ENCODE measurements at places on chromosomes 3 and 15.

- DNase-seq, result no peak
Observed at GRCh38 chr15:75733761-75734651, 21.4 kb upstream of the CSPG4 start.

DNA sequence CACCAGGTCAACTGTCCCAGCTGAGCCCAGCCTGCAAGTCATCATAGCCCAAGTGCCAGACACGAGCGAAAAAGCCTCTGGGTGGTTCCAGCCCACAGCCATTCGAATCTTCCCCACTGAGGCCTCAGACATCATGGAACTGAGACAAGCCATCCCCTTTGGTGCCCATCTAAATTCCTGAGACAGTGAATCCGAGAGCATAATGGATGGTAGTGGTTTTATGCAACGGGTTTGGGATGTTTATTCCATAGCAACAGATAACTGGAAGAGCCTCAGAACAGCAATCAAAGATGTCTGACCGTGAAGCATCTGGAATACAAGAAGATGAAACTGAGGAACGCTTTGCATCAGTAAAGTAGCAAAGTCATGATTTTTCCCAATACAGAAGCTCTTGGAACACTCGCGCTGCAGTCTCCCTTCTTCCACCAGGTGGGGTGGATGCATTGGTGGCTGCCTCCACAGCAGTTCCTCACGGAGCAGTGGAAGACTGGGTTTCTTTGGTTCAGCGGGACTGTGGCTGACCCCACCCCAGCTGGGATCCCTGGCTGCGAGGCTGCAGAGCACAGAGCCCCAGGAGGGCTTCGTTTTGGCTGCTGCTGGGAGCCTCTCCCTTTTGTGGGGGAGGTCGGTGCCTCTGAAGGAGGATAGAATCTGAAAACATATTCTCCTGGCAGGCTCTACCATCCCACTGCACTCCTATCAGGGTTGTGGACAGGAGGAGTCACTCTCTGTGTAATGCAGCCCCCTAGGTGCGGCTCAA is 26.4 kb upstream of the PDE8A start:
- peak; percentile 71 for DNase-seq

- no peak for DNase-seq
Observed at GRCh38 chr3:61574854-61575253, 13.5 kb downstream of the PTPRG start.

GRCh38 chr3:85161544-85161943 is 202.8 kb downstream of the CADM2 start:
- no peak for DNase-seq

GRCh38 chr3:19396726-19397125 is 248.4 kb downstream of the KCNH8 start:
- no peak for DNase-seq

DNA sequence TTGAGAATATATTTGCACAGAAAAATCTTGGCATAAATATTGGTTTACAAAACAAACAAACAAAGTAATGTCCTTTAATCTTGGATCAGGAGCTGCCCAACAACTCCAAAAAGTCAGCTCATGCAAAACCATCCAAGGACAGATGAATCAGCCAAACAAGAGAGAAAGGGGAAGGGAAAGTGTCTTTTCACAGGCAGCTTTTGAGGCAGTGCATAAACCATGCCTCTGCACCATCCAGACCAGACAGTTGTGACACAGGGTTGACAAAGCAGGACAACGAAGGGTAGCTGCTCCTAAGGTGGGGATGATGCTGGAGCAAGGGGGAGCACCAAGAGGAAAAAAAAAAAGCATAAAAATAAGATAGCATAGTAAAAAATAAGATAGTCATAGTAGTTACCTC is 8.7 kb downstream of the CD86 start:
- DNase-seq, result no peak

- DNase-seq, result no peak
Observed at GRCh38 chr15:29645841-29646240, 176.4 kb downstream of the TJP1 start.

GRCh38 chr3:56702490-56703315 is 19.6 kb upstream of the TASOR start:
- DNase-seq, result no peak
